Inflammatory macrophage treated with lipopolysaccharide for 1 hour (primary cell): ENCODE measurements at places on chromosomes 1 and 21.

GRCh38 chr1:12521096-12521495 lies 96.9 kb downstream of the DHRS3 start:
- DNase-seq = no peak

DNA sequence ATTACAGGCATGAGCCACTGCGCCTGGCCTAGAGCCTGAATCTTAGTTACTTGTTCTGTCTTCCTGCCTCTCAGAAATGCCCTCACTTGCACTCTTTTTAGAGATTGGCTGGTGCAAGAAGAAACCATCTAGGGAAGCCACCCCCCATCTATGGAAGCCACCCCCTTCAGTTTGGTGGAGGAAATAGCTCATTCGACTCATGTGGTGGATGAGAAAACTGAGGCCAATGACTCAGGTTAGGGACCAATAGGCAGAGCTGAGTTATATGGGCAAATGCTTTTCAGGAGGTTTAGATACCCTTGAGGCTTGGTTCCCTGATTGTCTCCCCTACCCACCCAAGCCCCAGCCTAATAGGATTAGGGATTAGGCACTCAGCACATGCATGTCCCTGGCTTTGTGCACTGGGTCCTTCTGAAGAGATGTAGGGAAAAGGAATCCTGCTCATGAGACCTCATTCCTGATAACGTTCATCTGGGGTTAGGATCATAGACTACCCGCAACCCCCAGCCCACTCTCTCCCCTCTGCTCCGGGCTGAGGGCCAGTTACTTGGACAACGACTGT lies 77.1 kb downstream of the PAX7 start:
- no peak for DNase-seq

GRCh38 chr1:79694241-79694640 lies 687.7 kb upstream of the ADGRL4 start:
- no peak for DNase-seq

GRCh38 chr1:180157108-180157507 lies 2.4 kb downstream of the QSOX1 start:
- DNase-seq = no peak

DNA sequence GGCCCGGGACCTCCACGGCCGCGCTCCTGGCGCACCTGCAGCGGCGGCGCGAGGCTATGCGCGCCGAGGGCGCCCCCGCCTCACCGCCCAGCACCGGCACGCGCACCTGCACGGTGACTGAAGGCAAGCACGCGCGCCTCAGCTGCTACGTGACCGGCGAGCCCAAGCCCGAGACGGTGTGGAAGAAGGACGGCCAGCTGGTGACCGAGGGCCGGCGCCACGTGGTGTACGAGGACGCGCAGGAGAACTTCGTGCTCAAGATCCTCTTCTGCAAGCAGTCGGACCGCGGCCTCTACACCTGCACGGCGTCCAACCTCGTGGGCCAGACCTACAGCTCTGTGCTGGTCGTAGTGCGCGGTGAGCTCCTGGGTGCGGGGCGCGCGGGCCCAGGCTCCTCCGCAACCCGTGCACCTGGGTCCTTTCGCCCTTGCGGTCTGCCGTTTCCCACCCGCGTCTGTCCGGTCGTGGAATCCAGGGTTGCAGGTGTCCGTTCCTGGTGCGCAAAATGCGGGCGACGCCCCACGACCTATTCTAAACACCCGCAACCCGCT lies 4.6 kb downstream of the OBSCN start:
- no peak for DNase-seq

- DNase-seq = no peak
Measured at GRCh38 chr1:158537609-158538008, 16.6 kb downstream of the OR6Y1 start.

DNA sequence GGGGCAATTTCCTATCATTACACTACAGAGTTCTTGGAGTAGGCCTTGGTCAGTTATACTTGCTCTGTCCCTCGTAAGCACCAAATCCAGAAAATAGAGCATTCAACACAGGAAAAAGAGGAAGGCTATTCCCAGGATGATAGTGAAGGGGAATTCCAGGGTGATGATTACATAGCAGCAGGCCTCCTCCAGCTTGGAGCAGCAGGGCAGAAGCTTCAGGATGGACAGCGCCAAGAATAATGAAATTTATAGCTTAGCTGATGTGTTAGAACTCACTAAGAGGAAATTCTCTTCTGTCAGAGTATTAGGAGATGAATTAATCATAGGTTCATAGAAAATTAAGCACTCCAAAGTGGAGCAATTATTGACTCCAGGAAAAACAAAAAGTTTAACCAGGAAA lies 10.8 kb upstream of the SMAP2 start:
- DNase-seq = peak; percentile 69

DNA sequence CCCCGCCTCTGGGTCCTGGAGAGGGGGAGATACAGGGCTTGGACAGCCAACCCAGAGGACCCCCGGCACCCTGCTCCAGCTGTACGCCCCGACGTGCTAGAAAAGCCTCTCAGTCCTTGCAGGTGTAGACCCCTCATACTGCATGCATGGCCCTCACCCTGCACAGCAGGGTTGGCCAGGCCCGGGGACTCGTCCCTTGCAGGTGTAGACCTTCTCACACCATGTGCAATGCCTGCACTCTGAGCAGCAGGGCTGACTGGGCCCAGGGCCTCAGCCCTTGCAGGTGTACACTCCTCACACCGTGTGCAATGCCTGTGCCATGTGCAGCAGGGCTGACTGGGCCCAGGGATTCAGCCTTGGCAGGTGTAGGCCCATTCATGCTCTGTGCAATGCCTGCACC lies 26.8 kb downstream of the WNT9A start:
- DNase-seq = no peak

DNA sequence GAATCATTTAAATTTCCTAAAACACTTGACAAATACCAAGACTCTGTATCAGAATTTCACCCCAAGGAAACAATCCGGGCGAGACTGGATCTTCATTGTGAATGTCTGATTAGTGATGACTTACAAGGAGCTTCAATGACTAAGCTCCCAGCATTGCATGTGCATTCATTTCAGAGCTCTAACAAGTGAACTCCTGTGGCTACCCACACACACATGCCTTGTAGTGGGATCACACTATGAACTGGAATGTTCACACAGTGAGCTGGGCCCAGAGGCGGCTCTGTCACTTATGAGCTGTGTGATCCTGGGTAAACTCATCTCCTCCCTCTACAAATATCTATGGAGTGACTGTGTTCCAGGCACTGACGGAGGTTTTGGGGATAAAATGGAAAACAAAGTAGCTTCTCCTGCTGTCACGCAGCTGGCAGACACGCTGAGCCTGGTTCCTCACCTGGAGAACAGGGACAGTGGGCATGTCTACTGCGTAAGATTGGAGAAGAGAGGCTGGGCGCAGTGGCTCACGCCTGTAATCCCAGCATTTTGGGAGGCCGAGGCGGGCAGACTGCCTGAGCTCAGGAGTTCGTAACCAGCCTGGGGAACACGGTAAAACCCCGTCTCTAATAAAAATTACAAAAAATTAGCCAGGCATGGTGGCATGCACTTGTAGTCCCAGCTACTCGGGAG lies 56.9 kb downstream of the CLSTN1 start:
- no peak for DNase-seq

DNA sequence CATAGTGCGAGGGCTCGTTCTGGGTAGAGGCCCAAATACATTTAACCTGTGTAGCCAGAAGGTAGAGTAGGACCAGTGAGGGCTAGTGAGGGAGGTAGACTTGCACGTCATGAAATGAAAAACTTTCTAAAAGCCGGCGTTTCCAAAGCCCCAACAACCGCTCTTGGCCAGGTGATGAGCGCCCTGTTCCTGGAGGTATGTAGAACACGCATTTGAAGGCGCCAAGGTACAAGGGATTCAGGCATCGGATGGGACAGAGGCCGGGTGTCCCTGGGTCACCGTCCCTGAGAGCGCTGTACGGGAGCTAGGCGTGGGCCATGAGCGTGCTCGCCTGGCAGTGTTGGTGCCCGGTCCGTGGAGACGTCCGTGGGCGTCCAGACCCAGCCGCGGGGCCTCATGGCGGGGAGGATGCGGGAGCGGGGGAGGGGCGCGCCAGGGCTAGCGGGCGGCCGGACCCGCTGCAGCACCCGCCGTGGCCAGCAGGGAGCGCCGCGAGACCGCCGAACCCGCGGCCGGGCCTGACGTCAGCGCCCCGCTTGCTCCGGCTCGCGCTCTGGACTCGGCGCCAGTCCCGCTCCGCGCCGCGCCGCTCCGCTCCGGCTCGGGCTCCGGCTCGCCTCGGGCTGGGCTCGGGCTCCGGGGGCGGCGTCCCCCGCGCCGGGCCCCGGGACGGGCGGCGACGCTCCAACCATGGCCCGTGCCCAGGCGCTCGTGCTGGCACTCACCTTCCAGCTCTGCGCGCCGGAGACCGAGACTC lies at the start of gene PTPRU:
Gene PTPRU, plus strand, starts transcription at position 568 of the 757 bp plus-strand sequence. Its CDS starts 123 bp downstream, at position 691.
- peak; percentile 40 for DNase-seq

GRCh38 chr1:112666946-112667345 lies 7.5 kb upstream of the MOV10 start:
- DNase-seq = no peak

GRCh38 chr1:15991427-15992186 lies 12.4 kb upstream of the SRARP start:
- no peak for DNase-seq

DNA sequence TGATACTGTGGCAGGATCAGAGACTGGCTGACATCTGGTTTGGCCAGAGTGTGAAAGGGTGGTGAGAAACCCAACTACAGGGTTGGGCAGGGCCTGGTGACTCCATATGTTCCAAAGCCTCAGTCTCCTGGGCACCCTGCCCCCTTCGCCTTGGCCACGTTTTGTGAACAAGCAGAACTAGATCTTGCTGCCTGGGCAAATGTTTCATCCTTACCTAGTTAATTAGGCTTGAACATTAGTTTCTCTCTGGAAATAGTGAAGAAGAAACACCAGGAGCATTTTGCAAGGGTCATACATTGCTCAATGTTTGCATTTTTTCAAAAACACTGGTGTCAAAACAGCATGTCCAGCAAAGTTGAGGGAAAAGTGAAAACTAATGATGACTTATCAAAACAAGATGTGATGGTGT lies 60.5 kb downstream of the MAP3K7CL start:
- DNase-seq = peak; percentile 89

GRCh38 chr1:172699111-172699510 lies 40.2 kb downstream of the FASLG start:
- peak; percentile 34 for DNase-seq

DNA sequence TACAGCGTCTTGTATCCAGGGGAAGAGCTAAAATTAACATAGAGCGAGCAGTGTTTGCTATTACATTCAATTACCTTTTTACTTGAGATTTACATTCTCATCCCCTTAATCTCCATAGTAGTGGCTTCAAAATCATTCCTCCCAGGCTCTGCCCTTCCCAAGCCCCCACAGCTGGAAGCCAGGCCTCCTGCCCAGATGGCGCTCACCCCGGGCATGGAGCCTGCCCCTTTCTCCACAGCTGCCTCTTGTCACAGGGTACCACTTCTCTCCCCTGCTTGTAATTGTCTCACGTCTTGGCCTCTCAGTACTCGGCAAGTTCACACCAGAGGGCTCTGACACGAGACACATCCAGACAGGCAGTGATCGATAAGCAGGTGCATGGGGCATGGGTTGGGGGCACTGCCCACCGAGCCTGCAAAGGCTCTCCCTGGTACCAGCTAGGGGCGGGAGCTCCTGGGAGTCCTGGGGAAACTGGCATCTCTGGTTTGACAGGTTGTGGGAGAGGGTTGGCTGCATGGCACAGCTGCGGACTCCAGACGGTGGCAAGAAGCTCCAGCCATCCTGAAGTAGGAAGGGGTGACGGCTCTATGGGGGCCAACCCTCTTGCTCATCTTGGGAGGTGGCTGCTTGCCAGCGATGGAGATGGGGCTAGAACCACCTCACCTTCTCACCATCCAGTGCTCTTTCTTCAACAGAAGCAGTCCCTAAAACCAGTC lies 20.1 kb downstream of the CASZ1 start:
- no peak for DNase-seq

DNA sequence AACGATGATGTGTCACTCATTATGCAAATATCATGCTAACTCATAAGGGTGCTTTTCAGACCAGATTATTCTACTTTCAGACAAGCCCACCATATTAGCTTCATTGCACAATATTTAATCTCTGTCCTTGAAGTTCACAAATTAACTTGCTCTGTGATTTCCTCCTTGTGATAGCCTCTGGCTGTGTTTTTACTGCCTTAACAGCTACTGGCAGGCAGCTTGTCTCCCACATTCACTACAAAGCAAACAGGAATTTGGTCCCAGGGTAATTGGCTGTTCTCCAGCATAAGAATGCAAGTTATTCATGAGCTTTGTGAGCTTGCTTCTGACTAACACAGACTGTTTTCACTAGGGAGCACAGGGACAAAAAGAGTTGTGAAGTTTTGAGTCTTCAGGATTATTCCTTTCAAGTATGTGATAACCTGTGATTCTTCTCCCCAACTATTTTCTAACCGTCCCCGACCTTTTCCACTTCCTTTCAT lies 87.9 kb upstream of the HMCN1 start:
- no peak for DNase-seq

DNA sequence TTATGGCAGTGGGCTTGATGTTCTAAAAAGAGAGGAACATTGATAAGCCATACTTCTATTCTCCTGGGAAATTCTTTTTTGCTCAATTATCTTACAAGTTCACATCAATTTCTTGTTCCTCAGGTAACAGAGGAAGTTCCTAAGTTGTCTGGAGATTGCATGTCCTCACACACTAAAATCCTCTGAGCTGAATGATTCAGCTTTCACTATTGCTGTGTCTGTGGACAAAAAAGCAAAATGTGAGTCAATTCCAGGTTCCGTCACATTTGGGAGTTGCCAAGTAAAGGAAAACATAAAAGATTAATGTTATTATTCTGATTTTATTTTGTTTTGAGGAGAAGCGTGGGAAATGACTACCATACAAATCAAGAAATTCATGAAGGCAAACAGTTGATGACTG lies 316.7 kb downstream of the CHRM3 start:
- no peak for DNase-seq

GRCh38 chr1:12338017-12338416 lies 108.2 kb downstream of the VPS13D start:
- DNase-seq = no peak

DNA sequence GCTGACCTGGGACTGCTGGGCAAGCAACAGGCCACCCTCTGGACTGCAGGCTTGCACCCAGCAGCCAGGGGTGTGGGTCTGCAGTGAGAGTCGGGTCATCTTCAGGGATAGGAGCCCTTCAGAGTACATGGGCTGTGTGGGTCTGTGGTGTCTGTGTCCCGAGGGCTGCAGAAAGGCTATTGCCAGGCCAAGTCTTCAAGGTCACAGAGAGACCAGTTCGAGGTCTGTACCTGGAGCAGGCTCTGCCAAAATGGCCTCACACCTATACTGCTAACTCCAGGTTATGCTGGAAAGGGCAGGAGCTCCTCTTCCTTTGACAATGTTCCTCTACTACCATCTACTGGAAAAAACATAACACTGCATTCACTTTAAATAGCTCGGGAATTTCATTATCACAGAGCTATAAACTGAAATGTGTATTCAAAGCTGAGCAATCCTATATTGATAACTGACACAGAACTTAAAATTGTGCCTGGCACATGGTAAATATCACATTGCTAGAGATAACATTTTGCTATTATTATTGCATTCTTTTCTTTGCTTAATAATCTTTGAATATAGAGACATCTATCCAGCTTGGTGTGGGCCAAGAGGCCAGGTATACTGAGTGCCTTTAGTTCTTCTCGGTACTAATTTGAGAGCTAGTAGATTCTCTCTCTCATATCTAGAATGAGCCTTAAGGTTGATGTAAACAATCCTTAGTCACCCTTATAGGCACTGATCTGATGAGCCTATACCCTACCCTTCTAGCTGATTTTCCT lies 6.9 kb upstream of the DNAH14 start:
- DNase-seq = peak; percentile 25

GRCh38 chr1:18118078-18118477 lies 10.5 kb downstream of the IGSF21 start:
- peak; percentile 12 for DNase-seq

GRCh38 chr1:37255136-37255795 lies 219.1 kb upstream of the ZC3H12A start:
- no peak for DNase-seq
